Right renal pelvis (tissue), 4 donors: ENCODE measurements at places on chromosomes 7 and 10.

GRCh38 chr7:20793248-20793647 is 6.6 kb upstream of the SP8 start:
- no peak for DNase-seq

DNA sequence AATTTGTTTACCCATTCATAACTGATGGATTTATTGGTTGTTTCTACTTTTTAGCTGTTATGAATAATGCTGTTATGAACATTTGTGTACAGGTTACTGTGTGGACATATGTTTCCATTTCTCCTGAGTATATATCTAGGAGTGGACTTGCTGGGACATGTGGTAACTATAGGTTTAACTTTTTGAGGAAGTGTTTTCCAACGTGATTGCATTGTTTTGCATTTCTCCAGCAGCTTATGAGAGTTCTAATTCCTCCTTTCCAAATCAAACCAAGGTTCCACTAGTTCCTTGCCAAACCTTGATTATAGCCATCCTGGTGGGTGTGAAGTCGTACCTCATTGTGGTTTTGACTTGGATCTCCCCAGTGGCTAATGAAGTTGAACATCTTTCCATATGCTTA is 2.6 kb upstream of the PRF1 start:
- DNase-seq, result no peak

DNA sequence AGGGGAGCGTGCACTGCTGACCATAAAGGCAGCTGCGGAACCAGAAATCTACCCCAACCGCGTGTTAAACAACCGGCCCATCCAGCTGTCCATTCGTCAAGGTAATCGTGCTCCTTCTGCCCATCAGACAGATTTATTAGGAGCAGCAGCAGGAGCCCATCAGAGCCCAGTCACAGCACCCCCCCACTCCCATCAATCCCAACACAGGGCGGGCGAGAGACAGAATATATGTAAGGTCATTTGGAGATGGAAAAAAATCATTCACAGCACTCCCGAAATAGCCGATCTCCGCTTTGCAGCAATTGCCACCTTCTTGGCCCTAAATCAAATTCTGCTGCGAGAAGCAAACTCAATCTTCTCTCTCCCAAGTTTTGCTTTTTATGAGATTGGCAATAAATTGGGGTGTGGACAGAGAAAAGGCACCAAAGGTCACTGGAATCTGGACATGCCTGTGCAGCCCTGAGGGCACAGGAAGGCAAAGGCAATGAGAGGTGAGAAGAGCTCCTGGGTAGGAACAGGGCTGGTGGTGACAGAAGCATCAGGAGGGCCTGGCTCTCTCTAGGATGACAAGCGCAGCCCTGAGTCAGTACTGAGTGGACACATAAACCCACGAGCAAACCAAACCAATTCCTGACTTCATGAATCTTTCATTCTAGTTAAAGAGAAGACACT is 145.0 kb upstream of the ZMIZ1 start:
- no peak for DNase-seq

DNA sequence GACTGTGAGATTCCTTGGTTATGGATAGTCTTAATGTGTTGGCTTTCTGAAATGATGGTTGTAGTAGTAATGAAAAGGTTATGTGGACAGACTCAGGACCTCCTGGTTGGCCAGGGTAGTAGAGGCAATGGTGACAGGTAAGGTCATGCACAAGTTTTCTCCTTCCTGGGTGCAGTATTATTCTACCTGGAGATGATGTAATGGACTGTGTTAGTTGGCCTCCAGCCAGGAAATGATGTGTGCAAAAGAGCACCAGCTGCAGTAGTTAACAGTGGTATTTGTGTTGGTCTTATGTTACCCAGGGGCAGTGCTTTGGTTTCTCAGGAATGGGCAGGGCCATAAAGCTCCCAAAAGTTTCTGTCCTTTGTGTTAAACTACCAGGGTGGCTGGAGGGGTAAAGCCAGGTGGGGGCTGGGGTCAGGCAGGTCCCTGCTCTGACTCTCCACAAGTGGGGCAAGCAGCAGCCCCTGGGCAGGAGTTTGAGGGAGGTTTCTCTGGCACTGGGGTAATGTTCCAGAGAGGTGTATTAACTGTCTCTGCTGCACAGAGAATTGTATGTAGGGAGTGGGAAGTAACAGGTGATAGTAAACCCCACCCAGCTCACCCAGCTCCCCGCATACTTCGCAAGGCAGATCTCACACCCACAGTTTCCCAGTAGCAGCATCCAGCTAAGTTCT is 36.3 kb downstream of the GPR22 start:
- DNase-seq, result no peak

- no peak for DNase-seq
Observed at GRCh38 chr10:7667262-7668141, 736 bp upstream of the ITIH5 start.

DNA sequence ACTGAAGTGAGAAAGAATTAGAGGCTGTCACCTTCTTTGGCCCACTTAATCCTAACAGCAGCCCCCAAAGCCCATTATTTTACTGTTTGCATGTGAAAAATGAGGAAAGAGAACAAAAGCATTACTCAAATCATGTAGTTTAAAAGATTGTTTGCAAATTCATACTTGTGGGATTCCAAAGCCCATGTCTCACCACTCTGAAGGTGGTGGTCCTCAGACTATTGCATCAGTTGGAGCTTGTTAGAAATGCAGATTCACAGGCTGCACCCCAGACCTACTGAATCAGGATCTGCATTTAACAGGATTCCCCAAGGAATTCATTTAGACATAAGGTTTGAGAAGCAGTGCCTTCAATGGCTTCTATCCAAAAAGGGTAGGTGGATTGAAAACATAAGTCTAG is 93.7 kb upstream of the PDE1C start:
- no peak for DNase-seq

DNA sequence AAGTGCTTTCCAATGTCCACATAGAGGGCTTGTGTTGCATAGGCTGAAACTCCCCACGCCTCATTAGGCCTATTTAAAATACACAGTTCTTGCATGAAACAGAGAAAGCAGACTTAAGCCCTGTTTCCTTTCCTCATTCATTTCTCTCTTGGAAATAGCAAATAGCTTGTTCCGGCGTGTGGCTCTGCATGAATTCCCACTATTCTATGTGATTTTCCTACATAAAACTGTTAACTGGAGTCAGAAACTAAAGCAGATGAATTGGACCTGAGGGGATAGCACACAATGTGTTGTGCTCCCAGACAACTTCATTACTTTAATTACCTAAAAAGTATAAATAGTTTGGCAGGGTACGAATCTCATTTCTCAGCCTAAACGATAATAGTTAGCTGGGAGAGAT is 981.5 kb downstream of the SORCS1 start:
- DNase-seq, result no peak

- no peak for DNase-seq
Observed at GRCh38 chr7:76343294-76343930, 15.4 kb downstream of the YWHAG start.

GRCh38 chr10:28410420-28411135 is 107.7 kb upstream of the MPP7 start:
- no peak for DNase-seq

DNA sequence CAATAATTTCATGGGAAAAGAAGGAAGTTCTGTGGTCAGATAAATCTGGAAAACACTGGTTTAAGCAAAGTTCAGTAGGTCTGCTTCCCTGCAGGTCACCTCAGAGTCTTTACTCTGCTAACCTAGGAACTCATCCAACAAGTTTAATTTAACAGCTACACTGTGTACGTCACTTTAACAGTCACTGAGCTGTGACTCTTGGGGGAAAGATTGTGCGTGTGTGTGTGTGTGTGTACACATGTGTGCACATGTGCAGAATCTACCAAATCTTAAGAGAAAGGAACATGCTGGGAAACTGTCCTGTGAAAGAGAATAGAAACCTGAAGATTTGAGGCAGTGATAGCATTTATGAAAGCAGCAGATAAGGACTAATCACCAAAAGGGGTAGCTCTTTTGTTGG is 62.6 kb downstream of the IKZF1 start:
- no peak for DNase-seq

GRCh38 chr7:130305433-130306042 is 12.6 kb downstream of the CPA4 start:
- no peak for DNase-seq

- DNase-seq, result no peak
Observed at GRCh38 chr10:21203473-21204107, 306.5 kb upstream of the NEBL start.

DNA sequence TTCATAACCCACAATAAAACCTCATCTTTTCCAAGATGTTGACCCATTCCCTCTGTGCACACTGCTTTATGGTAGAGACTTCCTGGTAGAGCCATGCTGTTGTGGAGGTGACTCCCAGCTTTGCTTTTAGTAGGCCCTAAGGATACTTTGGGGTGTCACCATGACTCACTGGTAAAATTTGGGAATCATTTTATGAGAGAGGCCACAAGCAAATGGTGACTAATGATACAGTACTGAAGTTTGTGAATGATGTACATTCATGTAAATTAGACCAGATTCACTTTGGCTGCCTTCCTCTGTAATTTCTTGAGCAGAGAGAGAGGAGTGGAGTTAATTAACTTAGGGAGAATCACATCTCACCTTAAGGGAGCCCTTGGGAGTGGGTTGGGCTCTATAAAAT is 686.5 kb downstream of the LRMDA start:
- no peak for DNase-seq

- DNase-seq, result no peak
Observed at GRCh38 chr7:55775051-55775420, 87.5 kb downstream of the SEPTIN14 start.

DNA sequence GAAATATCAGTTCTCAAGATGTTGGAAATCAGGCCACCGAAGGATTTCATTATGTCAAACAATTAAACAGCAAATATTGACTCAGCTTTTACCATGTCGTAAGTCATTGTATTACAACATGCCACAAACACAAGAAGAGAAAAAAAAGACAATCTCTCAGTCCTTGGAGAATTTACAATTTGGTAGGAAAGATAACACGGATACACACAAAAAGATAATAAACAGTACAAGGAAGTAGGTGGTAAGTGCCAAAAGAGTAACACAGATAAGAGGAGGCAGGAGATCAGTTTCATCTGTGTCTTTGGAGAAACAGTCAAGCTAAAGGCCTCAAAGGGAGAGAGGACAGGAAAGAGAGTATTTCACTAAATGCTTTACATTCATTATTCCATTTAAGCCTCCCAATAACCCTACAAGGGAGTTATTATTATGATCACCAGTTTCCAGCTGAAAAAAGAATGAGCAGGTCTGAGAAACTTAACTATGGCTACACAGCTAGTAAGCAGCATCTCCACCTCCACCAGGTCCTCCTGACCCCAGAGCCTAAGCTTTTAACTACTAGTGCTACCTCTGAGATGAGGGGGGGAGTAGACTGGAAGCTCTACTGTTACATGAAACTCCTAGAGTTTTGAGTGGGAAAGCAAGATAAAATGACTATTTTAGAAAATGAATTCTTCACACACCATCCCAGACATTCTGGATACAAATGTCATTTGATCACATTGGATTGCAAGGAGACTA is 13.9 kb upstream of the DNAJC1 start:
- no peak for DNase-seq

GRCh38 chr10:124401633-124402032 is 17.1 kb downstream of the OAT start:
- no peak for DNase-seq
